ENCODE measurements at places on chromosomes 5 and 9. TPM values are rescaled to one million over a fixed set of nuclear protein-coding genes. Genes with fewer than 3 reads are reported as not detected.

RUFY1 gene
- total RNA-seq: 26.0 TPM

ZNF883 gene
- total RNA-seq: 1.4 TPM

SLC27A6 gene
- 0.34 TPM for total RNA-seq

IL3 gene
- not detected for total RNA-seq

FGF10 gene
- total RNA-seq: not detected

SLC34A3 gene
- total RNA-seq: under 0.01 TPM

BTNL9 gene
- total RNA-seq: 0.07 TPM

PIP5K1B gene
- 1.9 TPM for total RNA-seq

SH3TC2 gene
- 6.0 TPM for total RNA-seq
